T-helper 2 cell (primary cell): ENCODE measurements at places on chromosomes 2 and 18.

DNA sequence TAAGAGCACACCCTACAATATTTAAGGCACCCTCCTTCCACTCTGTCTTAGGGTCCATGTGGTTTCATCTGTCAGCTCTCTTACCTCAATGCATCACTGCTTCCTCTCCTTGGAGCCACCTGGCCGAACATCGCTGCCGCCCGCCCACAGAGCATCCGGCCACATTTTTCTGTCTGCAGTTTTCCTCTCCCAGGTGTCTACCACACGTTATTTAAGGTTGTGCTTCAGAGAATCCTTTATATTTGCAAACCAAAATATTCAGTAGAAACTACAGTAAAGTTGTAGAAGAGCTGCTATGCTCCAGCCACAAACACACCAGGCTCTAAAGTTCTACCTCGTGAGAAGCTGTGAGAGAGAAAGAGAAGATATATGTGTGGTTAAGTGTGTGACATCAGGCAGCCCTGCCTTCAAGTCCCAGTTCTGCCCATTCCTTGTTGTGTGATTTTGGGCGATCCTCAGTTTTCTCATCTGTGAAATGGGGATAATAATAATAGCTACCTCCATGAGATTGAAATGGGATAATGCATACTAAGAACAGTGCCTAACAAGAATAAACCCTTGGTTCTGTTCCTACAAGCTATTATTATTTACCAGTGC, 4.9 kb upstream of the STK17B start:
- DNase-seq, result peak; percentile 53

DNA sequence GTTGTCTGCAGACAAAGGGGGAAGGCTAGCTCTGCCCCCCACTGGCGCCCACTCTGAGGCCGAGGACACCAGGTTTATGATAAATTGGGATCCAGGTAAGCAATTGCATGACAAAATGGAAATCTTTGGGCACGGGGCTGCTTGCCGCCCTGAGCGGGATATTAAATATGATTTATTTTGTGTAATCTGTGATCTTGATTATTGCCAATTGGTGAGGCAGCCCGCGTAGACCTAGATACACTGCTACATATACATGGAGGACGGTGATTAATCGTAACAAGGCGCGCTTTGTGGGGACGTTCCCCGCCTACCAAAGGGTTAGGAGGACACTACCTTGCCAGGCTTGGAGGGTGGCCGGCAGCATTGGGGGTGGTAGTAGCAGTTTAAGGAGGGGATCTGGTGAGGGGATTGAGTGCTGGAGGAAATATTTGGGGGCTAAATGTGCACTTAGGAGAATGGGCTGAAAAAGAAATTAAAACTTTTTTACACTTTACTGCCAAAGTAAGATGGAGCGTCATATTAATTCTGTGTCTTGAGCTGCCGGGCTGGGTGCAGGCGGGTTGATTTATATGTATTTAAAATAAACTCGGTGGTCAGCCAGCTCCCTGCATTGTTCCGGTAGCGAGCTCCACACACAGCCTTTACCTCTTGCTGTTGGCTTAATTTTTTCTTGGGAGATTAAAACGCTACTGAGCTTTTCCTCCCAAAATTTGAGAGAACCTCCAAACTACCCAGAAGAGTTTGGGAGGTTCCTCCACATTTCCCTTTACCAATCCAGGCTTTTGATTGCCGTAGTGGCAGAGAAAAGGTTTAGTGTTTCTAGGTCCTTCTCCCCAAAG, 4.1 kb downstream of the HOXD3 start:
- no peak for DNase-seq

GRCh38 chr18:23650968-23651927, 11.5 kb downstream of the ANKRD29 start:
- DNase-seq, result no peak

- no peak for DNase-seq
Observed at GRCh38 chr18:21454725-21455124, 145.8 kb downstream of the ESCO1 start.

- DNase-seq, result no peak
Observed at GRCh38 chr2:204000446-204000845, 63.9 kb downstream of the ICOS start.

GRCh38 chr2:172445851-172446250, 18.5 kb downstream of the ITGA6 start:
- no peak for DNase-seq

DNA sequence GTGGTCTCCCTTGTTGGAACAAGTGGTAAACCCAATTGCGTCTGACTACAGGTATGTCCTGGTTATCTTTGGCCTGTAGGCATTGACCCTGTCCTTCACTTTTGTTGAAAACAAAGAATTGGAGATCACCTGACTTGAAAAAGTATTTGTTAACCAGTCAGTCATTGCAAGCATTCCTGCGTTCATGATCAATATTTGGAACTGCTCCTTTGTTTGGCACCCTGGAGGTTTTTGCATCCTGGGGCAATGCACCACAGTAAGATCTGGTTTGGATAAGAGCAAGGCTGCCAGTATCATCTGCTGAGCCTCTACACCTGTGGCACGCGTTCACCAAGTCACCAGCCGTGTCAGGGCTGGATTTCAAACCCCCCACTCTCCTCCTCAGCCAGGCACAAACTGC, 115.7 kb downstream of the DNAH6 start:
- DNase-seq, result no peak

GRCh38 chr18:79873449-79874110, 75.8 kb downstream of the KCNG2 start:
- no peak for DNase-seq

DNA sequence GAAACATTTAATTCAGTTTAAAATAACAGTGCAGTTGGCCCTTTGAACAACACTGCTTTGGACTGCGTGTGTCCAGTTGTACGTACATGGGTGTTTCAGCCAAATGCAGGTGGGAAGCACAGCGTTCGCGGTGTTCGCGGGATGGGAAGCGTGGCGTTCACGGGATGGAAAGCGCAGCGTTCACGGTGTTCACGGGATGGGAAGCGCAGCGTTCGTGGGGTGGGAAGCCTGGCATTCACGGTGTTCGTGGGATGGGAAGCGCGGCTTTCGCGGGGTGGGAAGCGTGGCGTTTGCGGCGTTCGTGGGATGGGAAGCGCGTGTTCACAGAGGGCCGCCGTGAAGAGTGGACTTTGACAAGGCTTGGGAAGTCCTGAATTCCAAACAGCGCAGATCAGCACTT, 47.6 kb downstream of the CTDP1 start:
- no peak for DNase-seq
